ENCODE measurements at places on chromosomes 6 and 20.

DNA sequence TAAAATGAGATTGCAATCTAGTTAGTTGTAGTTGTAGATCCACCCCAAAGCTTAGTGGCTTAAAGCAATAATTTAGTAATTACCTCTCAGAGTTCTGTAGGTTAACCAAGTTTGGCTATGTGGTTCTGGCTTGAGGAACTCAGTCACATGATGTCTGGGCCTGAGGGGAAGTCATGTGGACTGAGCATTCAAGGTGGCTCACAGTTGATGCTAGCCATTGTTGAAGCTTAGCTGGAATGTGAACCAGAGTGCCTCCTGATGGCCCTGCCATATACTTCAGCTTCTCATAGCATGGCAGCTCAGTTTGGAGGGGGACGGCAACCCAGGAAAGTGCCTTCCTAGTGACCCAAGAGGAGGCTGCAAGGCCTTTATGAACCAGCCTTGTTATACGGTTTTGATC is 263.2 kb upstream of the RNF217 start:
- no peak for DNase-seq

- DNase-seq = no peak
Measured at GRCh38 chr6:99614430-99615186, 8.0 kb downstream of the PRDM13 start.

GRCh38 chr6:54440549-54440948 is 132.3 kb downstream of the TINAG start:
- DNase-seq = no peak

GRCh38 chr6:105372142-105372848 is 30.6 kb downstream of the PREP start:
- DNase-seq = no peak

GRCh38 chr6:44094403-44095242 is 32.6 kb downstream of the MRPL14 start:
- DNase-seq = no peak

DNA sequence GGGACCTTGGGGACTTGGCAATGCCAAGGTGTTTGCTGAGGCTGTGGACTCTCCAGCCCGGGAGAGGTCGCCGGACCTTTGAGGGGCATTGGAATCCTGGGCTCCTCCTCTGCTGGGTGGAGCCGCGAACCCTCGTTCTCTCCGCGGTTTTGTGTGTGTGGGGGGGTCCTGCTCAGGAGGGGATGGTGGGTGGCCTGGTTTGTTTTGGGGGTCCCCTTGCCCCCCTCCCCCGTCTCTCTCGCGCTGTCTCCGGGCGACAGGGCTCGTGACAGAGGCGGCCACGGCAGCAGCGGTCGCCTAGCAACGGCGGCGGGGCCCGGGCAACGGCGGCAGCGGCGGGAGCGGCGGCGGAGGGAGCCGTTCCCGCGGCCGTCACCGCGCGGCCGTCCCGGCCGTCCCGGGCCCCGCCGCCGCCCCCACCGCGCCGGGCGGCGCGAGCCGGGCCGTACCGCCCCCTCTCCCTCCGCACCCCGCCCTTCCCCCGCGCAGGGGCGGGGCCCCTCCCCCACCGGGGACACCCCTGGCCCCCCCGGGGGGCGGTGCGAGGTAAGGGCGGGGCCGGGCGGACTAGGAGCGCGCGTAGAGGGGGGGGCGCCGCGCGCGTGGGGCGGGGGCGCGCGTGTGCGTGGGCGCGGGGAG is 7.8 kb downstream of the SYNGAP1 start:
- no peak for DNase-seq

DNA sequence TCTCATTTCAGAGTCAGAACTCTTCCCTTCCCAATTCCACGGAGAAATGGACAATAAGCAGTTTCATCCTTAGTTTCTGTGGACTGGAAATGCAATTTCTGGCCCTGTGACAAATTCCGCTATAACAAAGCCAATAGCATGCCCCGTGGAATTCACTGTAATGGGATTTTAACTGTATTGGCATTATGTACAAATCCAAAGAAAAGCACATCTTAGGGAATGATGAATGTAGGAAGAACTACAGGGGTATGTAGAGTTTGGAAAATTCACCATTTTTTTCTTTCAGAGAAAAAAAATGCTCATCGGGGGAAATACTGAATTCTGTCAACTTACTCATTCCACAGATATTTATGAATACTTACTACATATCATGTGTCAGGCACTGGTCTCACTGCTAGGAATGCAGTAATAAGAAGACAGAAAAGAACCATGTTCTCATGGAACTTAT is 43.5 kb downstream of the KIF6 start:
- no peak for DNase-seq

GRCh38 chr20:53934421-53935343 is 135.7 kb downstream of the BCAS1 start:
- no peak for DNase-seq

GRCh38 chr20:36830791-36831691 is 44.9 kb upstream of the TLDC2 start:
- no peak for DNase-seq

- no peak for DNase-seq
Measured at GRCh38 chr6:41371992-41372831, 36.8 kb downstream of the NCR2 start.

All from NCI-H2081 treated with DMSO at 0.1 percent for 48 hours (cell line).